C1 segment of cervical spinal cord (tissue), 14 donors: ENCODE measurements at places on chromosomes 5 and 9.

- DNase-seq, result no peak
Measured at GRCh38 chr9:19306568-19306967, 73.5 kb downstream of the RPS6 start.

- no peak for DNase-seq
Measured at GRCh38 chr5:103424453-103425205, 138.0 kb downstream of the NUDT12 start.

DNA sequence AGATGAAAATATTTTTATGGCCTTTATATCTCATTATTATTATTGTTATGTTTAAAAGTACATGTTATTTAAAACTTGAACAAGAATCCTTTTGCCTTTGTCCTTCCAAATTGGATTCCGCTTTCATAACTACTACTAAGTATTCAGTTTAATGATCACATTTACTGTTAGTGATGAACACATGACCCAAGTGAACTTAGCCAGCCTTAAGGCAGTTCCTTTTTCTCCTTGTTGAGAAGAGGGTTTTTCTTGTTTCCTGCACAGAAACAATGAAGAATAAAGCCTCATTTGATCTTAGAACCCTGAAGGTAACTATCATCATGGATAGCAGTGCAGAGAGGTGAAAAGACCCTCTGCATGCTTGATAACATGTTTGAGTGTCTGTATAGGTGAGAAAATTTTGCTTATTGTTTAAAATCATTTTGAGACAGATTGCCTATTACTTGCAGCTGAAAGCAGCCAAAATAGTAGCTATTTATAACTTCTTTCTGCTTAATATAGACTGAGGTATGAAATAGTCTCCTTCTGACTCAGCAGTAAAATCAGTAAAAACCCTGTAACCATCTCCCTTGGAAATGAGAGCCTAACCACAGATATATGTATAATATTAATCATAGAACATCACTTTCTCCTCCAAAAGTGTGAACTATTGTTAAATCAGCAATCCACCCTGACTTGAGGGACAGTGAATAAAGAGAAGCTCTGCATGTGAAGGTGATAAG lies 266.2 kb downstream of the SPATA31D1 start:
- DNase-seq, result no peak

DNA sequence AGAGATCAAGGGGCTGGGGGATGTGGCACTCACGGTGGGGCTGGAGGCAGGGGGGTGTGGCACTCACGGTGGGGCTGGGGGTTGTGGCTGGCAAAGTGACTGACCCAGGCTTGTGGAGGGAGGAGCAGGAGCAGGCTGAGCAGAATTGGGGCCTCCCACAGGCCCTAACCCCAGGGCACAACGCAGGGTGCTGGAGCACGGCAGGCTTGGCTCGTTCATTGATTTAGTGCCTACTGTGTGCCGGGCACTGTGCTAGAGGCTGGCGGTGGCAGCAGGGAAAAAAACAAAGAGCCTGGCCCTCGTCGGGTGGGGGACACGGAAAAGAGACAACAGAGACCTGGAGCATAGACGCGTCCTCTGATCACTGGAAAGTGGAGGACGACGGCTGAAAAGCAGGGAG lies 80.9 kb downstream of the HMCN2 start:
- no peak for DNase-seq

DNA sequence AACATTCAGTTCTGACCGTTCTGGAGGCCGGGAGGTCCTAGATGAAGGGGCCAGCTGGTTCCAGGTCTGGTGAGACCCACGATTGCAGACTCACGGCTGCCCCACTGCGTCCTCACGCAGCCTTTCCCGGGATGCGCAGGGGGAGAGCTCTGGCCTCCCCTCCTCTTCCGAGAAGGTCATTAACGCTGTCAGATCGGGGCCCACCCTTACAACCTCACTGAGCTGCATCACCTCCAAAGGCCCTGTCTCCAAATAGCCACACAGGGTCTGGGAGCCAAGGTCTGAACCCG lies 66.6 kb upstream of the PPP1R26 start:
- no peak for DNase-seq

DNA sequence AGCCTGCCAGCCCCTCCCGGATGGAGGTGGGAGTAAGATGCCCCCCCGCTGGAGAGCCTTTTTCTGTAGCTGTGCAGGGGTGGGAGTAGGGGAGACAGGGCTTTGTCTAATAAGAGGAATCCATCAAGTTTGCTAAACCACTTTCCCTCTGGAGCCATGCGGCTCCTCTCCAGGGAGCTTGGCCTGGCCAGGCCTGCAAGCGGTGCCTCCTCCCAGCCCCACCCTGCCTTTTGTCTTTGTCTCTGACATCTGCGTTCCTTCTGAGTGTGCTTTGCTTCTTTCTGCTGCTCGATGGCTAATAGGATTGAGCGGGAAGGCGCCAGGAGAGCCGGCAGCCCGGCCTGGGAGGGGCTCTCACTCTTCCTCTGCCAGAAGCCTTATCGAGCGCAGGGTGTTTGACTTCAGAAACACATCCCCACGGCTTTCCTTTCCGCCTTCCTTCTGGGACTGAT lies 26.7 kb upstream of the FCN1 start:
- DNase-seq, result no peak

DNA sequence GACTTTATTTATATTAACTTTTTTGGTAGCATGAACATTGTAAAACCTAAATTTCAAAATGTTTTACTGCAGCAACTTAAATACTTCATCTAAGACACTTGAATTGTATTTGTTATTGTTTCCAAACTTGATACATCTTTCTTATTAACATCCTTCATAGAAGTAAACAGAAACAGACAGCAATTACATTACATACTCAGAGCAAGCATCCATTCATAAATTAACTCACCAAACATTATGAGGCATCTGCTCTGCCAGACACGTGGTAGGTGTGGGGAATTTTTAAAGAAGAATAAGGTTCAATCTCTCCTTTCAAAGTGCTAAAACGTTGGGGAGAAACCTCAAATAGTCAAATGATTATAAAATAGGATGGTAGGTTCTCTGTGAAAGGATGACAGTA lies 130.8 kb downstream of the MUSK start:
- DNase-seq, result no peak

DNA sequence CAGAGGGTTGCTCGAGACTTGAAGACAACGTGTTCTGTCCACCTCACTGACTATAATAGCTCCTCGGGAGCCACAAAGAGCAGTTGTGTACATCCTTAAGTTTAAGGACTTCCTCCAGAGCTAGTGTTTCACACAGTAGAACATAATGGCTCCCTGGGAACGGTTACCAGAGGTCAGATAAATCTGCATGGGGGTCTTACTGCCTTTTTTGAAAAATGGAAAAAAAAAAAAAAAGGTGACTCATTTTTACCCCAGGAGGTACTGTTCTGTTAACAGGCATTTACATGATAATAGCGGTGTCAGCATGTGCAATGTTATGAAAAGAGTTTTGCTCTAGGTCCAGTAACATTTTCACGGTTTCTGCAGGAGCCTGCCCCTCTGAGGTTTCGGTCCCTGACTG lies 498.9 kb upstream of the WWC1 start:
- DNase-seq, result no peak

GRCh38 chr5:39427229-39427628 lies 2.4 kb upstream of the DAB2 start:
- no peak for DNase-seq

- peak; percentile 24 for DNase-seq
Measured at GRCh38 chr9:128689820-128690683, 1.0 kb downstream of the SET start.

GRCh38 chr9:135339378-135339973 lies 140.1 kb upstream of the PPP1R26 start:
- DNase-seq, result no peak

- DNase-seq, result no peak
Measured at GRCh38 chr9:5563417-5563815, 53.1 kb downstream of the PDCD1LG2 start.

DNA sequence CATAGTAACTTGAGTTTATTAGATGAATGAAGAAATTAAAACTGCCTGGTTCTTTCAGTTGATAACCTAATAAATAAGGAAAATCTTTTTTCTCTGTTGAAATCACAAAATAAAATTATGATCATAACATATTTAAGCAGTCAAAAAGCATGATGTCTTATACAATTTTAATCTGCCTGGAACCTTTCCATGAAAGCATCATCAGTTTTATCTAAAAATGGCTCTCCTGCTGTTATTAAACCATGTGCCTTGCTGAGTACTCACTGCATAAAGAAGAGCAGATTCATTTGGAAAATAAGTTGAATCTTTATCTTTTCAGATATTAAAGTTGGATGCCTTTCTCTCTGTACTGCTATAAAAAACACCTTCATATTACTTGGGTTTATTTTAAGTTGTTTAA lies 148.8 kb downstream of the SLC24A2 start:
- no peak for DNase-seq

DNA sequence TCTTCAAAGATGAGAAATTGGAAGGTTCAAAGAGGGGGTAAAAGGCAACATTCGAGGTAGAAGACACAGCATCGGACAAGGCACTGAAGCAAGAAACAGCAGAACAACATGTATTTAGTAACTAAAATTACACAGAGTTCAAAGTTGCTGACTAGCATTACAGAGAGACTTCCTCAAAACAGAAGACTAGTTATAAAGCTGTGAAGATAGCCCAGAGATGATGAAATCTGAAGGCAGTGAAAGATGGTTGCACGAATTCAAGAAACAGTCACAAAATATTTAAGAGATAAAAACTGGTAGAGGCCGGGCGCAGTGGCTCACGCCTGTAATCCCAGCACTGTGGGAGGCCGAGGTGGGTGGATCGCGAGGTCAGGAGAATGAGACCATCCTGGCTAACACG lies 16.3 kb downstream of the MAPKAP1 start:
- DNase-seq, result no peak

DNA sequence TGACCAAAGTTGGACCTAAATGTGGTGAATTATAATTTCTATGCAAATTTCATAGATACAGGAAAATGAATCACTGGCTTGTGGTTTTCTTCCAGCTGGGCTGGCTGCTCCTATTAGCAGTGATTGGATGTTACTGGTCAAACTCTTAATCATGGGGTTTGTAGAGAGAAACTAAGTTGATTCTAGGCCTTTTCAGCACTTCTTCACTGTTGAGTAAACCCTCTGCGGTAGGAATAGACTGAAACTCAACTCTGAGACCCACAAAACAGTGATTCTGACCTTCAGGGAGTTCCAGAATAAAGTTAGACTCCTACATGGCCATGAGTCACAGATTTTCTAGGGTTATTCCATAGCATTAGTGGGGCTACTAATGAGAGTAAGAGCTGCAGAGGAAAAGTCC lies 47.9 kb upstream of the FKTN start:
- DNase-seq, result no peak

DNA sequence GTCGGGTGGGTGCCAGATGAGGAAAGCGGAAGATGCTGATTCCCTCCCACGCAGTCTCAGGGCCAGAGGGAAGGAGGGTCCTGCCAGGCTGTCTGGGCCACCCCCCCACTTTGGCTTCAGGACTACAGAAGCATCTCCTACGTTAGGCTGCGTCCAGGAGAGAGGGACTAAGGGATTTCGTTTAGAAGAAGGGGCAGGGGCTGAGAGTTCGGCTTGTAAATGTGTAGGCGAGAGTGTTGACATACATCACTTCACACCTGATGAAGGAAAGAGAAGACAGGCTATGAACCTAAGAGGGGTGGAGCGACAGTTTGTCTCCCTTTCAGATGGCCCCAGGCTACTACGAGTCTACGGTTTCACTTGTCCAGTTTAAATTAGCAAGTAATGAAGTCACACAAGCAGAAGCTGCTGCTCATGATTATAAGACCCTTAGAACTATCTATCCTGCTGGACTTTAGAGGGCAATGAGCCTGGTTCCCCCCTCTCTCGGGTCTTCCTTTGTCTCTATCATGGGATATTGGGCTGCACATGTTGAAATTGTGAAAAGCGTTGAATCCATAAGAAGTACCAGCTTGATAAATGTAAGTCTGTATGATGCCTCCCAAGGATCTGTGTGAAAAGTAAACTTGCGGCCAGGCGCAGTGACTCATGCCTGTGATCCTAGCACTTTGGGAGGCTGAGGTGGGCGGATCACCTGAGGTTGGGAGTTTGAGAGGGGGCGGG lies 193.0 kb downstream of the AOPEP start:
- no peak for DNase-seq

DNA sequence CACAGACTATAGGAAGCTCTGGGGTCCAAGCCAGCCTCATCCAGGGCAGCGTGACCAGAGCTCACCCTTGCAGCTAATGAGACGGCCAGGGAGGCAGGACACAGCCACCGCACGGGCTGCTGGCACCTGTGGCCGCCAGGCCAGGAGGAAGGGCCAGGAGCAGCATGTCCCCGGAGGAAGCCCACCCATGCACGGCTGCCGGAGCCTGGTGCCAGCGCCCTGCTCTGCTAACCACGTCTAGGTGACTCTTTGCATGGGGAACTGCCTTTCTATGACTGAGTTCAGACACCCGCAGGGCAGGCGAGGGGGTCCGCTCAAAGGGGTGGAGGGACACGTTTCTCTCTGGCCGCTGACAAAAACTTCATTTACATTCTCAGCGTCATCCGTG lies 68.5 kb upstream of the SARDH start:
- DNase-seq, result no peak

- peak; percentile 43 for DNase-seq
Measured at GRCh38 chr9:120734607-120735410, 20.5 kb upstream of the MEGF9 start.
